ENCODE measurements at places on chromosomes 5 and 9. TPM values are rescaled to one million over a fixed set of nuclear protein-coding genes. Genes with fewer than 3 reads are reported as not detected.

Gene KCNMB1
- total RNA-seq: 5.6 TPM

DNA sequence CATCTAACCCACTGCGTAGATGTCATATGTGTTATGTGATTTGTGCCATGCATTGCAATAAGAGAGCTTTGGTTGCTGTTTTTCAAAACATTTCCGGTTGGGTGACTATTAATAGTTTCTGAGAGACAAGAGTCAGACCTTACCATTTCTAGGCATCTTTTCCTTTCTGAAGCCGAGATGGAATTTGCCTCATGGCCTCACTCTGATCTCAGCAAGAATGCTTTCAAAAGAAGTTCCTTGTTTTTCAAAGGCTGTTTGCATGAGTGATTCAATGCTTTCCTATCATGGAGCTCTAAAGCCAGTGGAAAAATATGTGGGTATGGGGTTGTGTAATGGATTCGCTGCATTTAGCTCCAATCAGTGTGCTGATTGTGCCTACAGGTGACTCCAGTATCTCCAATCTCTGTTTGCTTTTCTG is 203.1 kb upstream of the PPP1R2B start:
- no peak for DNase-seq

Gene PHAX
- 37.4 TPM for total RNA-seq

Gene PDE8B
- not detected for total RNA-seq

DNA sequence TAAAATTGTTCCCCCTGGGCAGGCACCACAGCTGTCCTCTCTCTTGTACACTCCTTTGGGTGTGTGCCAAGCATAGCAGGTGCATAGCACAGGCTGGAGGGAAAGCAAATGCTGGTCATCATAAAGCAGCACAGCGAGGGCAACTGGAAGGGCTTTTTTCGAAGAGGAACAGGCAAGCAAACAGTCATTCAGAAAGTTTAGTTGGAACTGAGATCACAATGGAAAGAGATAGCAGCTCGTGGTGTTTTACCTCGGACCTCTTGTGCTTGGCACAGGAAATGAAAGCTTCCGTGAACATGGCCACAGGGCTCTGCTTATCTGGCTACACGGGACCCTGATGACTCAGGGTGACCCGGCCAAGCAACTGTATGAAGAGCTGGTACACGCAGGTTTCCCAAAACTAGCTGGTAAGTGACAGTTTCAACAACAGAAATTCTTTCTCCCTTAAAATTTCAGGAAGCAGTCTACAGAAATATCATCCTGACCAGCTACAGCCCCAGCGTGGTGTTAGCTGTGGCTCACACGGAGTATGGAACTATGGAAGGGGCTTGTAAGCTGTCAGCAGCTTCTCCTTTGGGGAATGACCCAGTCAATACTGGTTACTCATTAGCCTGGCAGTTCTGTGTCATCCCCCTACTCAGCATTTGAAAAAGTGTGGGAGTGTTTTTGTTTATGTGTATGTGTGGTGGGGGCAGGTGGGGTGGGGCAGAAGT is 48.1 kb downstream of the POC5 start:
- DNase-seq: peak; percentile 61

GRCh38 chr5:6178846-6179532 is 199.4 kb downstream of the MED10 start:
- DNase-seq: no peak
